ENCODE measurements at places on chromosomes 16 and 17. TPM values are rescaled to one million over a fixed set of nuclear protein-coding genes. Genes with fewer than 3 reads are reported as not detected.

PSMC5 gene
- total RNA-seq: 90.5 TPM

ICAM2 gene
- total RNA-seq: 7.2 TPM

- ATAC-seq: peak; percentile 65
Measured at GRCh38 chr17:16419074-16419928, 3.9 kb downstream of the TRPV2 start.

DNA sequence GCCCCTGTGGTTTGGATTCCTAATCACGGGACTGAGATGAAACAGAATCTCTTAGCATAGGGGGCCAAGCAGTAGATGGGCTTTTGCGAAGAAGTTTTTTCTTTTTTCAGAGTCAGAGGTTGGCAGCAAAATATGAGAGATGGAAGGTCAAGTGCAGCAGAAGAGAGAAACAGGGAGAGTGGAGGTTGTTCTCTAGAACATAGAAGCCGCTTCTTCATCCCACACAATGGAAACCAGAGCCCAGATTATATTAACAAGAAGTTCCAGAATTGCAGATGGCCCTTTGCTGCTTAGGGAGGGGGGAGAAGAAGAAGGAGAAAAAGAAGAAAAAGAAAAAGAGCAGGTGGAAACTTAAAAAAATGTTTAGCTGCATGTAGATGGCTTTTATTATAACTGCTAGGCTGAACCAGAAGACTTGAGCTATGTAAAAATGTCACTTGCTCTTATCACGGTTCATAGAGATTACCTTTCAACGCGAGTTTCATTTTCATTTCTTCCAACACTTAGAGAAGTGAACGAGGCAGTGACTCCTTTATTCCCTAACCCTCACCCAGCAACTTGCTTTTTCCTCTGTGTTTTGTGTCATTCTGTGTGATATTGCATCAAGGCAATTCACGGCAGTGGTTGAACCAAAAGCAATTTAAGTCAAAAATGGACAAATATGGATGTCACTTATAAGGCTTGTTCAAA is 737.5 kb downstream of the WWOX start:
- ATAC-seq: no peak

- no peak for ATAC-seq
Measured at GRCh38 chr17:61511480-61512182, 59.4 kb downstream of the TBX4 start.

GRCh38 chr17:56358651-56359050 is 205.4 kb downstream of the ANKFN1 start:
- ATAC-seq: no peak

GRCh38 chr17:64607862-64608565 is 54.1 kb downstream of the SMURF2 start:
- no peak for ATAC-seq

Data from gastroesophageal sphincter (tissue), 4 donors.